RKO (cell line): ENCODE measurements at places on chromosomes 3 and 15.

GRCh38 chr15:78234515-78235040 lies at the start of gene ACSBG1:
TSS of gene ACSBG1 (minus strand) at chr15:78234565. CDS start at chr15:78234501, 64 bp downstream.
- DNase-seq: no peak

DNA sequence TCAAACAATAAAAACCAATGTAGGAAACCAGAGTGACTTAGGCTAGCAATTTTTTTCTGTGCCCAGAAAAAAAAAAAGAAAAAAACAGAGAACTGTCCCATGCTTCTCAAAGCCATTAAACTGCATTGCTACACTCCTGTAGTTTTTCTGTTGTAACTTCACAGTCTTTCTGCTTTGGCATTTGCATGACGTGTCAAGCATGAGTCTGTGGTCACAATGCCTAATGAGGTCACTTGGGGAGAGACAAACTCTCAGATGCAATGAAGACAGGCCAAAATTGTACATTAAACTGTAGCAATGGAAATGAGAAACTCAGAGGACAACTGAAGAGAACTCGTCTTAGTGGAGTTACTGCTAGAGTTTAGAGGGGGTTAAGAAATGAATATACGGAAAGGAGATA lies 30.8 kb downstream of the CCDC80 start:
- DNase-seq: peak; percentile 28

- no peak for DNase-seq
Observed at GRCh38 chr15:74441248-74441941, 7.6 kb upstream of the SEMA7A start.

DNA sequence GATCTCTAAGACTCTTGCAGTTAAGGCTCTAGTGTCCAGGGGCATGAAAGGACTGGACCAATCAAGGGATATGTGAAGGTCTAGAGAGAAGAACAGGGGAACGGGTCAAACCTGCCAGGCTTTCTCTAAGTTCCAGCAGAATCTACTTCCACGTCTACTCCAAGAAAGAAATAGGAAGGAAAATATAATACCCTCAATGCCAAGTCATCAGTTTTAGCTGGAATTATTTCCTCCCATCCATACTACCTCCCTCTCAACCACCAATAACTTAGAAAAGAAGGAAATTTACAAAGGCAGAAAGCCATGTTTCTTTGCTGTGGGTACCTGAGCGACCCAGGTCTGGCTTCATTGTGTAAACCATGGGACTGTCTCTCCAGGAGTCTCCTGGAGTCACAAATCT lies 7.8 kb downstream of the SHC4 start:
- DNase-seq: no peak

DNA sequence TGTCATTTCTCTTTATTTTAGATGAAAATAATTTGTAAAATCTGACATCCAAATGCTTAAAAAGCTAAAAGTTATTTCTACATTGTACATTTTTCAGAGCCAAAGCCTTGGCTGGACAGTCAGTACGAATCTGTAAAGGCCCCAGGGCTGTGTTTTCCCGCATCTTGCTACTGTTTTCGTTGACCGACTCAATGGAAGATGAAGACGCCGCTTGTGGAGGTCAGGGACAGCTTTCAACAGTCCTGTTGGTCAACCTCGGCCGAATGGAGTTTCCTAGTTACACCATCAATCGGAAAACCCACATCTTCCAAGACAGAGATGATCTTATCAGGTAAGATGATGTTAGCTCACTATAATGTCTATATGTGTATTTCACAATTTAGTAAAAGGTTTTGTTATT lies 10.0 kb downstream of the FAN1 start:
- DNase-seq: no peak
